ENCODE measurements at places on chromosomes 4 and X.
A peak's percentile ranks its signal among the peaks of the same experiment; 100 is the strongest.

- DNase-seq, result no peak
Observed at GRCh38 chr4:88230969-88231771, 53.2 kb downstream of the PPM1K start.

DNA sequence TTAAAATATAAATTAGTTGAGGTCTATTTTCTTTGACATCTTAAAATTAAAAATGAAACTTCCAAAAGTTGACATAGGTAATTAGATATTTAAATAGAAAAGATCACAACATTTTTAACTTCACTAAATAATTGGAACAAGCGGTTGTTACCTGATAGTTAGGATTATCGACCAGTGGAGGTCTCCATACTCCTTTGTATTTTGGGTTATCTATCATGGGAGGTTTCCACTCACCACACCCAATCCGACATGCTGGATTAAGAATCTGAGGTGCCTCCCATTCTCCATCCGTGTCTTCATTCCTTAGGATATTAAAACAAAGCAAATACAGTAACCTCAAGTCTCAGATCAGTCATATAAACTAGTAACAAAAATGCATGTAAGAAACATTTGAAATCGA, 22.2 kb downstream of the SCOC start:
- DNase-seq, result no peak

GRCh38 chr4:187191676-187192075, 468.0 kb upstream of the FAT1 start:
- no peak for DNase-seq

DNA sequence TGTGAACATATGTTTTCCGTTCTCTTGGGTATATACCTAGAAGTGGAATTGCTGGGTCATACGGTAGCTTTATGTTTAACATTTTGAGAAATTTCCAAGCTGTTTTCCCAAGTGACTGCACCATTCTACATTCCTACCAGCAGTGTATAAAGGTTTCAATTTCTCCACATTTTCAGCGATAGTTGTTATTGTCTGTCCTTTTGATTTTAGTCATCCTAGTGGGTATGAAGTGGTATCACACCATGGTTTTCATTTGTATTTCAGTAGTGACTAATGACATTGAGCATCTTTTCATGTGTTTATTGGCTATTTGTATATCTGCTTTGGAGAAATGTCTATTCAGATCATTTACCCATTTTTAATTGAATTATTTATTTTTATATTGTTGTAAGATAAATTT, 2.4 kb downstream of the PPEF1 start:
- no peak for DNase-seq

DNA sequence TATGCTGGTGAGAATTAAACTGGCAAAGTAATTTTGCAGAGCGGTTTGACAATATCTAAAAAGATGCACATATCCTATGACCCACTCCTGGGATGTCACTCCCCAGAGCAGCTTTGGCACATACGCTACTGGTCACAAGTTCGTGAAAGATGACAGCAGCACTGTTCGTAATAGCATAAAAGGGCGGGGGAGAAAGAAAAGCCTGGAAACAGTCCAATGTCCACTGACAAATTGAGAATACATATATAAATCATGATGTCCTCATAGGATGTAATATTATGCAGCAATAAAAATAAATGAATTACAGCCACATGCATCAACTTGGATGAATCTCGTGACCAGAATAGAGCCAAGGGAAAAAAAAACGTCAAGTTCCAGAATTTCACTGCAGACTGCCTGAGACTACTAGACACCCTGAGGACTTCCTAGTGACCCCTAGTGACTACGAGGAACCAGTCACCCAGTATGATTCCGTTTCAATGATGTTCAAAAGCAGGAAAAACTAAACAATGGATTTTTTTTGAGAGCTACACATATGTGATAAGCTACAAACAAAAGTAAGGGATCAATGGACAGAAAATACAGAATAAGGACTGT, 1.8 kb downstream of the PCSK1N start:
- DNase-seq, result no peak

GRCh38 chr4:28709891-28710290, 1849.2 kb downstream of the STIM2 start:
- no peak for DNase-seq

- no peak for DNase-seq
Observed at GRCh38 chr4:90127223-90127705, at the start of gene CCSER1. TSS of gene CCSER1 (plus strand) at chr4:90127394.

DNA sequence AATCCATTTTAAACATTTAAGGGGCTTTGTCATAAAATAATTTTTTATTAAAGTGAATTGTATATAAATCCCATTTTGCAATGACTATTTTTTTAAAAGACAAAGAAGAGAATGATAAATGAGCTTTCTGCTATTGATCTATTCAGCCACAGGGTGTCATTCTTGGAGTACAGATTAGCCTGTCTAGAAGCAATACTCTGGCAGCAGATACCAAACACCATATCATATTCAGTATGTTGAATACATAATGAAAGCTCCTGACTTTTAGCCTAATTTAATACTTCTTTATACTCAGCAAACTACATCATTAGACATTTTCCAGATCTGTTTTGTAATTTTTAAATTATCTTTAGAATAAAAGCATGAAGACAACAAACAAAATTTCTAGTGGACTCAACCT, 496.3 kb downstream of the PDGFC start:
- DNase-seq, result no peak

DNA sequence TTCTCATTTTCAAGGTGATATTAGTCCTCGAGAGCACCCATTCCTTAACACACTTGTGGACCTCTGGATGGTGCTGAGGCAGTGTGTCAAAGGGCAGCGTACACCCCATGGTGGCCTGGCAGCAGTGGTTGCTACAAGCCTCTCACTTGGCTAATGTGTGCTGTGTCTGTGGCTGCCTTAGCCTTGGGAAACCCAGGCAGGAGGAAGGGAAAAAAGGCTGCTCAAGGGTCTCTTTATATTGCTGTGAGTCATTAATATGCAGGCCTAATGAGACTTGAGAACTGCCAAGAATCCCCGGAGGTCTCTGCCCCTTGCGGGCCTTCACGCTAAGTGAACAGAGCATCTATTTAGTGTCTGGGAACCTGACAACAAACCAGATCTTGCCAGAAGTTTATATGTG, 7.0 kb downstream of the PCDH10 start:
- no peak for DNase-seq

GRCh38 chr4:40587826-40588225, 41.8 kb downstream of the RBM47 start:
- DNase-seq, result no peak

DNA sequence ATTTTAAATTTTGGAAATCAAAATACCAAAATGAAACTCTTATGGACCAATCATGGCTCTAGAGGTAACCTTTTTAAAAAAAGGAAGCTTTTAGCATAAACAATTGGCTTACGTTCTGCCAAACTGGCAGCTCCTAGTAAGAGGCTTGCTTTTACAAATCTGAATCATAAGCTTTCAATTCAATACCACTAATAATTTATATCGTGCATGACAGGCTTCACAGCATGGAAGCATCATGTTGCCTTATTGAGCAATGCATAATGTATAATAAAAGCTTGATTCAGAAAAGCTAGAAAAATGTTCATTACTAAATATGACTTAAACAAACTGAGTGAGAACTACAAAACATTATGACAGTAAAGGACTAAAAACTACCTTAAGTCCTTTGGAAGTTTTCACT, 280.9 kb downstream of the IQCM start:
- DNase-seq, result no peak

DNA sequence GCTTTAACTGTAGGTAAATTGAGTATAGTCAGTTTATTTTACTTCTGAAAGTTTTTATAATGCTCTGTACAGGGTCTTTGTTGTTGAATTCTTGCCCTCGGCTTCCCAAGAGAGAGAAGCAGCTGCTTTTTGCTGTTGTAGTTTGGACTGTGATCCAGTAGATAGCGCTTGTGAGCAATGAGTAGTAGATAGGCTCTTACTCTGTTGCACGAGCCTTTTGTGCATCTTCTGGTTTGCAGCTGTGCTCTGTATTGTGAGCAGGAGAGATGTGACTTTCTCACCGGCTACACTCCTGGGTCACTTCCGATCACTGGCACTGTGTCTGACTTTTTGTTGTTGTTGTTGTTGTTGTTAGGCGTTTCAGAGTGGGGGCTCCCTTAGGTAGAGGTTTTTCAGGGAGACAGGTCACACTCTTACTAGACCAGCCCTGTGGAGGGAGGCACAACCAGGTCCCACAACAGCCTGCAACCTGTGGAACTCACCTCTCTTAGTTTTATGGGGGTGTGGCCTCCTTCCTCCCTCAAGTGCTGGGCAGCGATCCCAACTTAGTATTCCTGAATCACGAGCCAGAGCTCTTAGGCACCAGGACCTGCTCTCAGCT, 822.1 kb upstream of the GALNTL6 start:
- DNase-seq, result no peak

DNA sequence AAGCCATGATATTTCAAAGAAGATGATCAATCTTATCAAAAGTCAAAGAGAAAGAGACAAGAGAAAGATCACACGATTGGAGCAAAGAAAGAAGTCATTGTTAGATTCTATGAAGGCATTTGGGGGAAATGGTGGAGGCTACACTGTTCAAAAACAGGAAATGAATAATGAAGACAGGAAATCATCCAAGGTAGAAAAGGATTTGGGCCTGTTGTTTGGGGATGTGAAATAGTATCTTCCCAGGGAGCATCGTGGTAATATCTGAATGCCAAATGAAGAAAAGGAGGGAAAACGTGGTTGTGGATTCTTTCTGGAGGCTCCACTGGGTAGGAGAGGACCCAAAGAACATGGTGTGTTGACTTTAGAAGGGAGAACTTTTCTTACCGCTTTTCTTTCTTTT, 482.4 kb downstream of the NLGN4X start:
- no peak for DNase-seq

DNA sequence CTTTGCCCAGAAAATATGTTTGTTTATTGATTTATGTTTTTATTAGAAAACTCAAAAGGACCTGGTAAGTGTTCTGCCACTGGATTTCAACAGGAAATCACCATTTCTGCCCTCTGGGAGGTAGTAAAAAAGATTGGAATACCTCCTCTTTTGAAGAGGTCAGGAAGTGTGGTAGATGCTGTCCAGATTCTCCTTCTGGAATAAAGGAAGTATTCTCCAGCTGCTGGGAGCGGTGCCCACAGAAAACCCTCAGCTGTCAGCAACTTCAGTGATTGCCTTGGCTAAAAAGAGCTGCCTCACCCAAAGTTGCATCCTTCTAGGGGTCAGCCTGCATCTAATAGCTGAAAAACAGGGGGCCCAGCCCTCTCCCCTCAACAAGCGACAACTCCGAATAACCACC, 13.8 kb upstream of the ZNF674 start:
- DNase-seq, result no peak

GRCh38 chr4:6873291-6873690, 36.3 kb upstream of the TBC1D14 start:
- no peak for DNase-seq

GRCh38 chr4:113835005-113835404, 73.5 kb upstream of the CAMK2D start:
- DNase-seq, result no peak

DNA sequence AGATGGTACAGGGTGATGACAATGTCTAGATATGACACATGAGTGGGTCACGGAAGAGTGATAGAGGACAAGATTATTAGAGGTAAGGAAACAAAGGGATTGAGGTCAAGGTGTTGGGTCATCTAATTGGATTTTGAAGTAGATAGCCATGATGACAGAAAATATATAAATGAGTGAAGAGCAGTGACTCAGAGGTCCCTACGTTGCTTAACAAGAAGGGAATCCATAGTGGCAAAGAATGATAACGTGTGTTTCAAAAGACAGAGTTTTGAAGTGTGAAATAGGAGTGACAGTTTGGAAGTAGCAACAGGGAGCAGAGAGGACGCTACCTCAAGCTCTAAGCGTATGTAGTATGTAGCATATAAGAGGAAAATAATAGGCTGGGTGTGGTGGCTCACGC, 22.2 kb upstream of the CAMK2D start:
- DNase-seq, result no peak

GRCh38 chrX:129565046-129565650, 25.1 kb downstream of the OCRL start:
- no peak for DNase-seq

GRCh38 chr4:167234316-167234881, at the start of gene SPOCK3:
TSS of gene SPOCK3 (minus strand) at chr4:167234494.
- no peak for DNase-seq

DNA sequence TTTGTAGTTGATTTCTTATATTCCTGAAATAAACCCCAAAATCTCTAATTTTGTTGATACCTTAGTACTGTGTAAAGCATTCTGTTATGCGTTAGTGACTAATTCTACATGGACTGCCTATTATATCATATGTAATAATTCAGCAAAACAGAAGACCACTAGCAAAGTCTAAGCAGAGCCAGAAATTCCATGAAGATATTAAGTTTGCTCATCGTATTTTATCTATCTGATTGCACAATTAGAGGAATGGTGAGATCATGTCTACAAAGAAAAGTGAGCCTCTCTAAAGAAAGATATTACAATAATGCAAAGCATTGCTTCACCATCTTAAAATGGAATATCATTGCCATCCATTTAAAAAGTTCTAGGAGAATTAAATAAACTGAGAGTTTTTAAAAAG, 374.6 kb upstream of the SLC7A11 start:
- DNase-seq, result no peak

- no peak for DNase-seq
Observed at GRCh38 chrX:700936-701335, 70.3 kb downstream of the SHOX start.

GRCh38 chr4:185381288-185382196, 14.2 kb downstream of the LRP2BP start:
- no peak for DNase-seq

DNA sequence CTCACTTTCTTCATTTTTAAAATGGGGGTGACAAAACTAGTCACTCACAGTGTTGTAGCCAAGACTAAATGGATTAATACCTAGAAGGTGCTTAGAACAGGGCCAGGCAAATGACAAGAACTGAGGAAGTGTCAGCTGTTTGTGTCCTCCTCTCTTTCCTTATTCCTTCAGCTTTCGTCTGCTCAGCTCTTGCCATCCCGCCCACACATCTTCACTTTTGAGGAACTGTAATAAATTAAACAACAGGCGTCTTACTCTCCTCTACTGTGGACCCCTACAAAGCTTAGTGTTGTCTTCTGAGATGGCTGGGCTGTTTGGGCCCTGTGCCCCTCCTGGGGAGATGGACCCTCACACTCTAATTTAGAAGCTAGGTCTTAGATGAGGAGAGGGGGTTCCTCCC, 2.7 kb downstream of the HPSE start:
- no peak for DNase-seq

DNA sequence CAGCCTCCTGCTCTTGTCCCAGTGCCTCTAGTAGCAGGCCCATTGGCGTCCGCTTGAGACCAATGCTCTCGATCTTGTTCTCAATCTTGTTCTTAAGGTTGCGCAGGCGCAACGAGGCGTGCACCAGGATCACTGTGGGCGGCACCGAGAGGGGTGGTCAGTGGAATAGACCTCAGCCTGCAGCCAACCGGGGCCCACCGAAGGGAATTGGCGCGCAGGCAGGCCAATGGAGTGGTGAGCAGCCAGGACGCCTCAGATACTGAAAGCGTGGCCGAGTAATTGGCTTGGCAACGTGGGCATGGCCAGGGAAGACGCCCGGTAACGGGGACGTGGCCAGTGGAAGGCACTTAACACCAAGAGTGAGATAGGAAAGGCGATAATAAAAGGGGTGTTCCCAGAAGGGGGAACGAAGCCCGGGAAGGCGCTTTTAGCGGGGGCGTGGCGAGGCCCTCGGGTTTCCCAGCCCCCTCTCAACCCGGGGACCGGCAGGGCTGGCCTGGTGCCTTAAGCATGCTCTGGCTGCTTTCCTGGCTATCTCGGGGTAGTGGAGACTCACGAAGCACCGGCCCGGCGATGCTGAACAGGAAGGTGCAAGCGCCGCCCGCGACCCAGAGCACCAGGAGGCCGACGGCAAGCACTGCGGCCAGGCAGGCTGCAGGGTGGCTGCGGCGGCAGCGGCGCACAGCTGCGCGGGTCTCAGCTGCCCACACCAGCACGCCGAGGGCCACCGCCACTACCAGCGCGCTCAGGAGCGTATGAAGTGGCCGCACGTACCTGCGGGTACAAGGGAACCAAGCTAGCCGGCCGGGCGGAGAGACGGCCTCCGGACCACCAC, 1.7 kb downstream of the PRAF2 start:
- peak; percentile 88 for DNase-seq

All from vagina (tissue), 2 donors.